ENCODE measurements at places on chromosomes 16 and 17.

- DNase-seq, result no peak
Observed at GRCh38 chr17:9247401-9247938, 226.2 kb downstream of the NTN1 start.

- no peak for DNase-seq
Observed at GRCh38 chr16:86452451-86452850, 57.9 kb upstream of the FOXF1 start.

GRCh38 chr17:78387977-78388941 is 9.8 kb downstream of the PGS1 start:
- DNase-seq, result no peak

DNA sequence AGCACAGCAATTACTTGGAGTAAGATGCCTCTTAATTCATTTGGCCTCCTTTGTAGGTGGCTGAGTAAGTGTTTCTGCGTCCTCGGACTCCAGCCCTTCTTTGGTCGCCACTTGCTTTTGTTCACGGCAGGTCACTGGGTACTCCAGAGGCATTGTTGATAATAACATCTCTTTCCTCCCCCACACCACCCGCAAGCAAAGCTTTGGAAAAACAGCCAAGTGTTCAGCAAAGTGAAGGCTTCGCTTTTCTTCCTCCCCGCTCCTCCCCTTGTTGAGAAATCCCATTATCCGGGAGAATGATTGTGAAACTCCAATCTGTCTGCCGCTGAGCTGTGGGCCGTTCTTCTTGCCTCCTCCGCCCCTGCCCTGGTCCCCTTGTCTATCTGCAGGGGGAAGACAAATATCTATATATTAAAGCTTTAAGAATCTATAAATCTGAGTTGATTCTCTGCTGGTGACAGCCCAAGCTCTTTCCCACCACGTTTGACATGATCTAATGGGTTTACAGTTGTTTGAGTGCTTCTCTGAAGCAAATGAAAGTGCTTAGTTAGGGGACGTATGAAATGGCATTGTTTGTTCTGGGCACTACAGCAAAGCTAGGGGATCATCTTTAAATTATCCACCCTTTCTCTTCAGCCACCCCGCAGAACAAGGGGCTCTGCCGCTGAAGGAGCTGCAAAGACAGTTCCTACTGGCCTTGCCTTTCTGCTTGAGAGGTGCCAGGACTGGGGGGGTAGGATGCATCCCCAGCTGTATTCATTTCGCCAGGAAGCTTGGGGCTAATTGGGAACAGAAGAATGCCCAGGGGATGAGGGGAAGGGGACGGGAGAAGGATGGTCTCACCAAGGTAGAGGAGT is 167.1 kb downstream of the CCDC182 start:
- DNase-seq, result no peak

GRCh38 chr17:62119373-62119772 is 54.3 kb upstream of the MED13 start:
- no peak for DNase-seq

DNA sequence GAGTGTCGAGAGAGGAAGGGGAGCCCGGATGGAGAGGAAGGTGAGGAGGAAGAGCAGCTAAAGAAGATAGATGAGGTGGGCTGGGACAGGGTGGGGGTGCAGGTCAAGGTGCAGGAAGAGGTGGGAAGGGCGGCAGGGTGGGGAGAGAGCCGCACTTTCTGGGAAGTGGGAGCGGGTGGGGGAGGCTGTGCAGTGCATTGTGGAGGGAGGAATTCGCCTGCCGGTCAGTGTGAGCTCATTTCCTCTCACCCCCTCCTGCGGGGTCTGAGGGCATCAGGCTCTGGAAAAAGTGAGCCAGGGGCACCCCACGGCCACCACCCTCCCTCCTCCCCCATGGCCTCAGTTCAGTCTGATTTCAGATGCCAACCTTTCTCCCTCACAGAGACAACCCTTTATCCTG is 2.5 kb upstream of the ARHGAP23 start:
- DNase-seq, result no peak

GRCh38 chr17:79837888-79838521 is 1.2 kb downstream of the CBX4 start:
- DNase-seq, result peak; percentile 29

DNA sequence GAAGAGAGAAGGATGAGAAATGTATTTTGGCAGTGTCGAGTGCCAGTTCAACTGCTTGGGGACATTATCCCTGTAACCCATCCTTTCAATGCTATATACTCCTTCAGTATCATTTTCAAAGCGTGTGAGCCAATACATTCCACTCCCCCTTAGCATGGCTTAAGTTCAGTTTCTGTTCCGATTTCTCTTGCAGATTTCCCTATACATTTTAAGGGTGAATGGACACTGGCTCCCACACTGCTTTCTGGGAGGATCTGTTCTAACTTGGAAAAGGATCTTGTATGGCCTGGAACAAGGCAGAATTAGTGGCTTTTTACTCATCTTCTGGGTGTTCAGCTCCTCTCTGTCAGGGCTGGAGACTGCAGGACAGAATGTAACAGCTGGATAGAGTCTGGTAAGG is 333.8 kb downstream of the HAPSTR1 start:
- DNase-seq, result no peak

DNA sequence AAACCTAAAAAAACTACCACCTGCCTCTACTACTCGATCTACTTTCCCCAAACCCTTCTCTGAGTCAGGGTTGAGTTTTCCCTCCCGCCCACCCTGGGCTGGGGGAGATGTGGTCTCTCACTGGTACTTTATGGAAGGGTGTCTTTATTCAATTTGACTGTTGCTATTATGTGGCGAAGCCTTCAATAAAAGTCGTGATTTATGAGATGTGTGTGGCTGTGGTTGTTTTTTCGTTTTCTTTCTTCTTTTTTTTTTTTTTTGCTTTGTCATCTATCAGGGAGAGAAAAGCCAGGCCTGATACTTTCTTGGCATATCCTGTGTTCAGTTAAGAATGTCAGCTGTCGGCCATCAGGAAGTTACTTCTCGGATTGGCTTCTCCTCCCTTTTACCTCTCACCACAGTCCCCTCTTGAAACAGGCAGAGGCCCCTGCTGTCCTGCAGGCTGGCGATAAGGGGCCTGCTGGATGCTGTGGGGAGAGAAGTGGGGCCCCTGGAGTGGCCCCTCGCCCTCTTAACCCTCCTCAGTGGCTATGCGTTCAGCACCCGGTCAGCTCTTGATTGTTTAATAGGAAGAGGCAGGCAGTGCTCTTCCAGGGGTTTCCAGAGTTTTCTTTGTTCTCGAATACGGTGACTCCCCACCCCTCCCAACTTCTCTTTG is 123.0 kb downstream of the MSI2 start:
- DNase-seq, result no peak

DNA sequence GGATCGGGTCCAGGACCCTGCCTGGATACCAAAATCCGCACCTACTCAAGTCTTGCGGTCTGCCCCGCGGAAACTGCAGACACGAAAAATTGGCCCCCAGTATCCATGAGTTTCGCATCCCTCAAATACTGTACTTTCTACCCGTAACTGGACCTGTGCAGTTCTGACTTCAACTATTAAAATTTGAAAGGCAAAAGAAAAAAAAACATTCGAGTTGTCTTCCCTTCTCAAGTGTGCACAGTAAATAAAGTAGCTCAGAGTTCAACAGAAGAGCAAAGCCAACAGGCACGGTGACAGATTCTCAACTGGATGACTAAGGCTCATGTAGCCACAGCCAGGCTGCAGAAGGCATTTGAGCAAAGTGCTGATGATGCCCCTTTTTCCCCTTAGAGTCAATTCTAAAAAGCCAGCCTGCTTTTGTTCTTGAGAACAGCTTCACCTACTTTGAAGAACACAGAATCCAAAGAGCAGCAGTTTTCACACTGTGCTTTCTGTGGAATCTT is 32.5 kb downstream of the MARF1 start:
- no peak for DNase-seq

DNA sequence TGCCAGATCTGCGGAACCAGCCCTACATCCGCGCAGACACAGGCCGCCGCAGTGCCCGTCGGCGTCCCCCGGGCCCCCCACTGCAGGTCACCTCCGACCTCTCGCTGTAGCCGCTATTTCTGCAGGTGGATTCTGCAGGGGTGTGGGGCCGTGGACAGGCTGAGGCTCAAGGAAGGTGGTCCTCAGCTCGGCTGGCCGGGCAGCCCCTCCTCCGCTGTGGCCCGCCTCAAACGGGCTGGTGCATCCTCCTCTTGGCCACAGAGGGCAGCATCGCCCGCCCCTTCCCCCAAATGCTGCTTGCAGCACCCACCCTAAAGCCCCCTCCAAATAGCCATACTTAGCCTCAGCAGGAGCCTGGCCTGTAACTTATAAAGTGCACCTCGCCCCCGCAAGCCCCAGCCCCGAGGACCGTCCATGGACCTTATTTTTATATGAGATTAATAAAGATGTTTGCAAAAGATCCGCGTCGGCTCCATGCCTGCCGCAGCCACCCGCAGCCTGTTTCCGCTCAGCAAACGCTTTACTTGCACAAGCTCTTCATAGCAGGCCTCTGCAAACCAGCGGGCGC is 14.9 kb downstream of the SPATA32 start:
- DNase-seq, result no peak

GRCh38 chr16:88570691-88571092 is 489 bp downstream of the ZC3H18 start:
- DNase-seq, result peak; percentile 46

GRCh38 chr17:48787828-48788227 is 29.2 kb downstream of the TTLL6 start:
- no peak for DNase-seq

- no peak for DNase-seq
Observed at GRCh38 chr16:30186444-30186781, 3.0 kb downstream of the CORO1A start.
